ENCODE measurements at places on chromosomes 13 and 19. TPM values are rescaled to one million over a fixed set of nuclear protein-coding genes. Genes with fewer than 3 reads are reported as not detected.

GRCh38 chr19:48102870-48103751, 7.5 kb downstream of the PLA2G4C start:
- no peak for DNase-seq

CCL25 gene
- not detected for total RNA-seq

DNA sequence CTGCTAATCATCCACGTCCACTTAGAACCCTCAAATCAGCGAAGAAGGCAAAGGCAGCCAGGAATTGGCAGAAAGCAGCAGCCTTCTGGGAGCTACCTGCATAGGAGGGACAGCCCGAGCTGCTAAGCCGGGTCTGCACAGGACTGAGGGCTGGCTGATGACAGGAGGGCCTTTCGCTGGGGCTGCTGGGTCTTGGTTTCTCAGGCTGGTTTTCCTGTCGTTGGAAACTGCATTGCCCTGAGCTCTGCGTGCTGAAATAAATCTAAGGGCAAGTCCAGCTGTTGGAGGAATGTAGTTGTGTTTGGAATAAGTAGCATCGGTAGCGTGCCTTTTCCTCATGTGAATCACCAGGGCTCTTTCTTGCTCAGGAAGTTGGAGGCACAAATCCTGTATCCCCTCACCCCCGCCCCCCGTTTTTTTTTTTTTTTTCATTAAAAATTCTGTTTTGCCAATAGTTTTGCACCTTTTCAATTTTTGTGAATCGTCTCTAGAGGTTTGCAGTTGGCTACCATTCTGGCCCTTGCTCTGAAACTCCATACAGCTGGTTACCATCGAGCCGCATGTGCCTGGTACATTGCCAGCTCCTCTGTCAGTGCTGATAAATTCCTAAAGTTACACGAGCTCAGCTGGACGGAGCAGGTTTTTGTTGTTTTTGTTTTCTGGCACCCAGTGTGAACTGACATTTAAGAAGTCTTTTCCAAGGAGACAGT, 193.9 kb upstream of the RNF113B start:
- DNase-seq = no peak

HNRNPA1L2 gene
- 5.1 TPM for total RNA-seq

- DNase-seq = no peak
Observed at GRCh38 chr13:111853721-111854120, 213.2 kb upstream of the SOX1 start.

- DNase-seq = no peak
Observed at GRCh38 chr19:1936430-1936829, 4.5 kb upstream of the CSNK1G2 start.

ZNF557 gene
- total RNA-seq = 6.7 TPM

DNA sequence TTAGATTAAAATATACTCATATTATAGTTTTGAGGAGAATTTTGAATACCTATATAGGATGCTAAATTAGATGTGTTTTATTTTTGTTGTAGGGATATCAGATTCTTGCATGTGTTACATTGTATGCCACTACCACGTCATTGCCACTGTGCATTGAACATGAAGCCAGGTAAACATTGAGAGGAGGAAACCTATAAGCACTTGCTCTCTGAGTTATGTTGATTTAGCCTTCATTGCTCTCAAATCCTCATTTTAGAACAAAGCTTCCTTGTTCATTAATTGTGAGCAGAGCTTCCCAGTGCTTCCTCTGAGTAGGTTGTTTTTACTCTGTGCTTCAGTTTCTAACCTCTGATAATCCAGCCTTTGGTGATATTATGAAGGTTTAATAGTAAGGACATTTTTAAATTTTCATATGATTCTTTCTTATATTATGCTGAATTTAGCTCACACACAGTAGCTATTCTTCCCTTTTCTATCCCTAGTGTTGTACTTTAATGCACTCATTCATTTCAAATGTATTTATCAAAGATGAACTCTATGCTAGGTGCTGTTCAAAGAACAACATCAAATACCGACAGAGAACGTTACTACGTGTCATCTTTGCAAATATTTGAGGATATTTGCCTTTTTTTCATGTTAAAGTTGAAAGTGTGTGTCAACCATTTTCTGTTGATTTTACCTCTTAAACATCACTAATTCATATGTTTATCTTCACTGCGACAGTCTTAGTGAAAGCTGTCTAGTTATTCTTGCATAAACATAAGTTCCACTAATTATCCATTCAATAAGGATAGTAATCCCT, 1448.0 kb upstream of the MIR17HG start:
- DNase-seq = no peak

DNA sequence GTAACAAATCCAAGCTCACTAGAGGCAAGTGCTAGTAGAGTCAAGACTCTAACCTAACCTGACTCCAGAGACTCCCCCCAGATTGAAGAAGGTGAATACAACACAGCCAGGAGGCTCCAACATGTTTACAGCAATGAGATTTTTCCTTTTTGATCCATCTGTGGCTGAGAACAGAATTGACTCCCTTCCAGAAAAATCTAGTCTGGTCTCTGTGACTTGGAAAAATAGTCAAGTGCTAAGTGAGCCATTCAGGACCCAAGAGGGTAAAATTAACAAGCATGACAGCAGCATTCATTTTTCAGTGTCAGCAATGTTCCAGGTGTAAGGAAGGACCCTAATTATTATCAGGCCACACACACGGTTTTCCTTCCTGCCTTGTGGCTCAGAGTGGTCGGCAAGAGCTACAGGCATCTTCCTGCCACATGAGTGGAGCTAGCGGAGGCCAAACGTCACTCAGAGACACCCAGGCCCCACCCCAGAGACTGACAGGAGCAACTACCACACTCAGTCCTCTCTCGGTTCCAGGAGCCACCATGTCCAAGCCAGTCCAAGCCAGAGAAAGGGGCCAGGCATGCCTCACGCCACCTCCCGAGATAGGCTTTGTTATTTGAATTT, 395.1 kb downstream of the FOXO1 start:
- DNase-seq = no peak

TRAPPC6A gene
- 55.9 TPM for total RNA-seq
